Activated T-cell treated with anti-CD3 and anti-CD28 coated beads, Interleukin-2, amount 50 U/mL, for 1 hour (primary cell): ENCODE measurements at places on chromosomes 16 and 17.

DNA sequence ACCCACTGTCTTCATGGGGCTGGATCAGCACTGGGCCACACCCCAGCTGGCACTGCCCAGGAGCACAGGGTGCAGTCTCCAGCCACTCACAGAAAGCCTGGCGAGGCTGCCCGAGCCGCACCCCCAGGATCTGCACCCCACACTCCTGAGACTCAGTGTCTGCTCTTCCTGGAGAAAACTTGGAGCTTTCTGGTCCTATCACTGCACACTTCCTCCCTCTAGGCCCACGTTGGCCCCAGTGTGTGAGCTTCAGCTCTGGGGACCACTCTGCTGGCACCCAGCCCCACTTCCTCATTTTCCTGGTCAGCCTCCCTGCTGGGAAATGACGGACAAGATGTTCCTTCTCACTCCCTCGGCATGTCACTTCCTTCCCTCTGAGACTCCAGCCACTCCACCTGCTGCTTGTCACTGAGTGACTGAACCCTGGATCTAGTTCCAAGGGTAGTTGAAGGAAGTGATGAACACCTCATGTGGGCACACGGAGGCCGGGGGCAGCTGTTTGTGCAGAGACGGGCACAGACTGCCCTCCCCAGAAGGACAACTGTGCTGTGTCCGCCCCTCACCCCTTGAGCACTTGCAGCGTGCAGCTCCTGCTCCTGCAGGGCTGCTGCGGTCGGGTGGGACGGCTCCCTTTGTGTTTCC is 29.0 kb downstream of the ZC3H18 start:
- no peak for DNase-seq

DNA sequence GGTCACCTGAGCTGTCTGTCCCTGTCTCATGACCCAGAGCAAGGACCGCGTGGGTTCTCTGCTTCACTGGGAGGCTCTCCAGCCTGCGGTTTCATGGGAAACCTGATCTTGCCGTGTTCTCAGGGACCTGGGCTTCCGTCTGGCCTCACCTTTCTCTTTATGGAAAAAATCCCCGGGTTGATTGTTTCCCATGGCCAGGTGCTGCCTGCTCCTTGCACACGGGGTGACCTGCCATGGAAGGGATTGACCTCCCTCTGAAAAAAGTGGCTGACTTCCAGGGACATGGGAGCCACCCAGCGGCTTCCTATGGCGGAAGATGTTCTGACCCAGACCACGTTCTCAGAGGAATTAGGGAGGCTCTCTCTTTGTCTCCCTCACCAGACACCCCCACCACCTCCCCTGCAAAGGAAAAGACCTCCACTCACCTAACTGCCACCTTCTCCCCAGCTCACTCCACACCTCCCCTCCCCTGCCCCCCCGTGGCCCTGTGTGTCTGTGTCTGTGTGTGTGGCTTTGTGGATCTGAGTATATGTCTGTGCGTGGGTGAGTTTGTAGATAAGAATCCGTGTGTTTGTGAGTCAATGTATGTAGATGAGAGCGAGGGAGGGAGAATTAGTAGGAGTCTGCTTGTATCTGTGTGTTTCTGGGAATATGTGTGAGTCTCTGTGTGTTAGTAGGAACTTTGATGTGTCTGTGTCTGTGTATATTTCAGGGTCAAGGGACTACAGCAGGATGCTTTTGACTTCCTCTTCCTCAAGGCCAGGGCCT is 154.6 kb downstream of the NTN1 start:
- no peak for DNase-seq

- DNase-seq: no peak
These were observed 30.1 kb downstream of the LCMT1 start for GRCh38 chr16:25141648-25142047.

GRCh38 chr16:66439051-66439730 is 12.1 kb downstream of the BEAN1 start:
- no peak for DNase-seq

DNA sequence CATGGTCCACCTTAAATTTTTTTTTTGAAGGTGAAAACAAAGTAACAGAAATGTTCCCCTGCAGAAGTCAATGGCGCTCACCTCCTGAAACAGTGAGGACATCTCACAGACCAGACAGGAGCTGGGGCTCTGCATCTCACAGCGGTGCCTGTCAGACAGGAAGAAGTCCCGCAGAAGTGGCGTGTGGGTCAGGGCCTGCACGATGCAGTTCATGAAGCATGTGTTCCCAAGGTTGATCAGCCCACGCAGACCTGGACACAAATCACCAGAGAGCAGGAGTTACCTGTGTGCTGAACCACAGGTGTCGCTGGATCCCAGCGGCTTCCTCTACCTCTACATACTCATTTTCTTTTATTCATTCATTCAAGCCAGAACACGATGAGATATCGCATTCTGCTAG is 24.9 kb downstream of the USP22 start:
- DNase-seq: no peak

GRCh38 chr17:72430611-72431432 is 310.0 kb downstream of the SOX9 start:
- DNase-seq: no peak

DNA sequence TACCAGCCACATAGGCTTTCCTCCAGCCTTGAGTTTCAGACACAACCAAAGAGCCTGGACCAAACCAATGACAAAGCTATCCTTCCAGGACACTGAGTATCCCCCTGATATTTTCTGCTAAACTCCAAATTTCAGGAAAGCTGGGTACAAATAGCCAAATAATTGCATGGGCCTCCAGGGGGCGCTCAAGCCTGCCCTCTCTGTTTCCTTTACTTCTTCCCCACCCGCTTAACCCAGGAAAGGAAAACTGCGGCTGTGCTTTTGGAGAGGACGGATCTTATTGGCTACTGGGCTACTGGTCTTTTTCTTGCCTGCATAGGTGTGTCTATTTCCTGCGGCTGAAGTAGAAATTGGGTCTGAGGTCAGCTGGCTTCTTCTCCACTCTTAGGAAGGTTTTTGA is 30.1 kb downstream of the GNGT2 start:
- peak; percentile 71 for DNase-seq

- DNase-seq: peak; percentile 74
These were observed 3.6 kb upstream of the WDR81 start for GRCh38 chr17:1720856-1721386.

DNA sequence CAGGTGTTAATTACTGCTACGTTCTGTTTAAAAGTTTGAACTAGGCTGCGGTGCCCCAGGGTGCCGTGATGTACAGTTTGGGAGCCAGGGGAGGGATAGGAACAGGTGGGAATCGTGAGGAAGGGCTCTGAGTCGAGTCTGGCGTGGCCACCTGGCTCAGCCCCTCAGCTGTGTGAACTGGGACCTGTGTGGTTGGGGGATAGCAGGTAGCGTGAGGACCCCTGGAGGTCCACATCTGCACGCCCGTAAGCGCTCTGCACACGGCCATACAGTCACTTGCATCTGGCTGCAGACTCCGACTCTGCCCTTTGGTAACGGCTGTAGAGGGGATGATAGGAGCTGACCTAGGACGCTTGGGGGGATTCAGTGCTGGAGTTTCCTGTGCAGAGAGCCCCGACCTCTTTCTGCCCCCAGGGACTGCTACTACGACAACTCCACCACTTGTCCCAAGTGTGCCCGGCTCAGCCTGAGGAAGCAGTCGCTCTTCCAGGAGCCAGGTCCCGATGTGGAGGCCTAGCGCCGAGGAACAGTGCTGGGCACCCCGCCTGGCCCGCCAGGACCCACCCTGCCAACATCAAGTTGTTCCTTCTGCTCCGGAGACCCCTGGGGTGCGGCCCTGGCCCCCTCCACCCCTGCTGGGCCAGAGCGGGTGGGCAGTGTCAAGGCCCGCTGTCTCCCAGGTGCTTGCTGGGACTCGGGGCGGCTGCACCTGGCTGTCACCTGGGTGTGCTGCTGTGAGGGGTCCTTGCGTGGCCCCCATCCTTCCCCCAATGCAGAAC is 17.1 kb downstream of the DEF8 start:
- no peak for DNase-seq

DNA sequence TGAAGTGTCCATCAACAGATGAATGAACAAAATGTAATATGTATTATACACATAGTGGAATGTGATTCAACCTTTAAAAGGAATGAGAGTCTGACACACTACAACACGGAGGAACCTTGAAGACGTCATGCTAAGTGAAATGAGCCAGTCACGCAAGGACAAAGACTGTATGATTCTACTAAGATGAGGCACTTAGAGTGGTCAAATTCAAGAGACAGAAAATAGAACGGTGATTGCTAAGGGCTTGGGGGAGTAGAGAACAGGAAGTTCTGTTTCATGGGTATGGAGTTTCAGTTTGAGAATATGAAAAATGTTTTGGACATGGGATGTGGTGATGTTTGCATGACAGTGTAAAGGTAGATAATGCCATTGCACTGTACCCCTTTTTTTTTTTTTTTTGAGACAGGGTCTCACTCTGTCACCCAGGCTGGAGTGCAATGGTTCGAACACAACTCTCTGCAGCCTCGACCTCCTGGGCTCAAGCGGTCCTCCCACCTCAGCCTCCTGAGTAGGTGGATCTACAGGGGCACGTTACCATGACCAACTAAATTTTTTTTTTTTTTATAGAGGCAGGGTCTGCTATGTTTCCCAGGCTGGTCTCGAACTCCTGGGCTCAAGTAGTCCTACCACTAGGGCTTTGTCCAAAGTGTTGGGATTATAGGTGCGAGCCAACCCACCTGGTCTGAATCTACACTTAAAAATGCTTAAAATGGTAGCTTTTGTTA is 2.9 kb upstream of the CCDC102A start:
- DNase-seq: no peak

- DNase-seq: no peak
These were observed 30.9 kb downstream of the PRPSAP2 start for GRCh38 chr17:18888766-18889290.

GRCh38 chr17:5118219-5118618 is 2.4 kb downstream of the USP6 start:
- DNase-seq: no peak

DNA sequence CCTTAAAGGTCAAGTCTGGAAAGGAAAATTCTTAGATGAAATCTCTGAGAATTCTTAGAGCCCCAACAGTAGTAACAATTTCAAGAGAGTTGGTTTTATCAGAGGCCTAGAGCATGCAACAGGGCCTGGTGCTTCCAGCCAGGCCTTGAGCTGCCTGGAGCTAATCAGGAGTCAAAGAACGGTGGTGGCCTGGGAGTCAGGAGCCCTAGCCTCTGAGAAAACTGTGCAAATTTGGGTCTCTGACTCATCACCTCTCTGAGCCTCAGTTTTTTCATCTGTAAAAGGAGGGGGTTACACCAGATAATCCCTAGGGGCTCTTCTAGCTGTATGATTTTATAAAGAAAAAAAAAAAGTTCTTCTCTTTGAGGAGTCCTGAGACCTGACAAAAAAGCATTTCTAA is 227.3 kb upstream of the RPL38 start:
- DNase-seq: no peak

DNA sequence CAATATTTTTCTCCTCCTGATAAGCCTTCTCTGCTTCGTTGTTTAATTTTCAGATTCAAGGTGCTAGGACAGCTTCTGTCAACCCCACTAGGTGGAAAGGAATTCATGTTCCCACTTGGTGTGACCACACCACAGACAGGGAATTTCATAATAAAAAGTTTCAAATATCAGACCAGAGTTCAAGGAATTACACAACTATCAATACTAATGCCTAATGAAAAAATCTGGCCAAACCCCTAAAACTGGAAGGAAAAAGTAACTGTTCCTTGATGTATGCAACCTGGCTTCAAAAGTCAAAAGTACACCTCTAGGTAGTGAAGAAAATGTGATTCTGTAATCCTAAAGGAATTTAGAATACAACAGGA is 87.8 kb upstream of the CORO6 start:
- no peak for DNase-seq

GRCh38 chr17:36761203-36761950 is 160.0 kb downstream of the MRM1 start:
- DNase-seq: no peak

- DNase-seq: no peak
These were observed 203.6 kb downstream of the HS3ST4 start for GRCh38 chr16:25895380-25895779.

GRCh38 chr17:73644145-73645049 is at the start of gene SDK2:
SDK2 (minus strand) TSS chr17:73644445; CDS start chr17:73644088, 357 bp downstream.
- peak; percentile 43 for DNase-seq

DNA sequence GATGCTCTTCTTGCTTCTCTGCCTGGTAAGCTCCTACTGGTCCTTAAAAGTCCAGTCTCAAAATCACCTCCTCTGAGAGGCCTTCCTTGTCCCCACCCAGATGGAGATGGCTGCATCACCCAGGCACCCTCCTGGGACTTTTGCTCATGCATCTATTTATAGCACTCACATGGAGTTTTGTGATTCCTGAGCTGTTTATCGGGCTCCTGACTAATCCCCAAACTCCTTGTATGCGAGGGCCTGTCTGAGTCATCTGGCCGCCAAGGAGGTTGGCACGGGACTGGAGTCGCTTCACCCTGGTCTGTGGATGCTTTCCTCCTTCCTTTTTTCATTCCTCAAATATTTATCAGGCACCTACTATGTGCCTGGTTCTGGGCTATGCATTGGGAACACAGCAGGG is 2.3 kb upstream of the MAP2K3 start:
- no peak for DNase-seq

GRCh38 chr16:83799336-83799735 is 8.4 kb upstream of the HSBP1 start:
- DNase-seq: no peak

- no peak for DNase-seq
These were observed 31.5 kb downstream of the RAB11FIP3 start for GRCh38 chr16:456891-457483.

- DNase-seq: peak; percentile 77
These were observed 964 bp upstream of the FAAP100 start for GRCh38 chr17:81553018-81553615.

- no peak for DNase-seq
These were observed 150.0 kb downstream of the MSI2 start for GRCh38 chr17:57406131-57406980.

GRCh38 chr16:1839554-1839953 is 12.5 kb downstream of the FAHD1 start:
- DNase-seq: no peak

DNA sequence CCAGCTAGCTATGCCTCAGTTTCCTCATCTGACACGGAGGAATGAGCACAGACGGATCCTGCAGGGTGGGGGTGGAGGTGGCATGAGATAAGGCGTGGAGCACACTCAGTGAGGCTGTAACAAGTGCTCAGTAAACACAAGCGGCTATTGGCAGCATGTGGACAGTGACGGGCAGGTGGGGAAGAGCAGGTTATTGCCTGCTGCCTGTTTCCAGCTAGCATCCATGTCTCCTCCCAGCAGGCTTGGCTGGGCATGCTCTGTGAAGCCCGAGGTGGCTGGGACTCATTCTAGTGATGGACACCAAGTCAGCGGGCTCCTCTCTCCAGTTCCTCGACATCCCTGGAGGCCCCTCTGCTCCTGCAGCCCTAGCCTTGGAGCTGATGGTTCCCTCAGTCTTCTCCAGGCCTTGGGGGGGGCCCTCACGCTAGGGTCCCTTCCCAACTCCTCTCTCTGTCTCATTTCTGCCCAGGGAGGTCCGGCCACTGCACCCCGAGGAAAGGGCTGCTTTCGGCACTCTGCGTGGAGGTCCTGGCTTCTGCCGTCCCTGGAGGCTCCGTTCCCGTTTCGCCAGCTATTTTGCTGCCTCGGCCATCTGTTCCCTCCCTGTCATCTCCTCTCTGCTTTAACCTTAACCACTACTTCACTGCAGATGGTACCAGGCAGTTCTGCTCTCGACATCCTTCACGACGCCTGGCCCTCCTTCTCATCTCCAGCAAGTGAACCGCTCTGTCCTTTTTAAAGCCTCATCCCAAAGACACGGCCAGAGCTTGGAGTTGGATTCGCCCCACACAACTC is 6.2 kb downstream of the RTN4RL1 start:
- DNase-seq: no peak
